CD4-positive, alpha-beta T cell treated with Interleukin-2 at 100 ng/mL for 4 hours (primary cell): ENCODE measurements at places on chromosomes 3 and 15.

GRCh38 chr3:23863060-23863459 is 53.7 kb downstream of the NKIRAS1 start:
- no peak for DNase-seq

GRCh38 chr15:44711743-44712345 is 527 bp downstream of the B2M start:
- peak; percentile 62 for DNase-seq

- no peak for DNase-seq
These were observed 93.2 kb downstream of the IQSEC1 start for GRCh38 chr3:12979947-12980487.

- DNase-seq, result peak; percentile 30
These were observed 46.2 kb downstream of the NOX5 start for GRCh38 chr15:69060744-69061143.

- no peak for DNase-seq
These were observed 141.5 kb downstream of the USP13 start for GRCh38 chr3:179794355-179794754.

DNA sequence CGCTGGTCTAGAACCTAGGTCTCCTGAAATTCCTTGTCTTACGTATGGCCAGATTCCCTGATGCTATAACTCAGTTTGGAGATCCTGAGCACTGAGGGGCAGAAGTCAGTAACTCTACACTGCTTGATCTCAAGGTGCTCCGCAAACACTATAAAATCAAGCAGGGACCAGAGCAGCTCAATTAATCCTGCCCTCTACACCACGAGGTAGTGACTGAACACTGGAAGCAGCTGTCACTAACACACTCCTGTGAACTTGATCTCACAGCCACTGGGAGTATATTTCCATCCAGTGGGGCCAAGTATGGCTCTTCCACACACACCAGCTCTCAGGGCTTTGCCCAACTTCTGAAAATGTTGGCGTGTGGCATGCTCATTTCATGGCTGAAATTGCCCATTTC is 51.0 kb downstream of the EDEM1 start:
- DNase-seq, result no peak

DNA sequence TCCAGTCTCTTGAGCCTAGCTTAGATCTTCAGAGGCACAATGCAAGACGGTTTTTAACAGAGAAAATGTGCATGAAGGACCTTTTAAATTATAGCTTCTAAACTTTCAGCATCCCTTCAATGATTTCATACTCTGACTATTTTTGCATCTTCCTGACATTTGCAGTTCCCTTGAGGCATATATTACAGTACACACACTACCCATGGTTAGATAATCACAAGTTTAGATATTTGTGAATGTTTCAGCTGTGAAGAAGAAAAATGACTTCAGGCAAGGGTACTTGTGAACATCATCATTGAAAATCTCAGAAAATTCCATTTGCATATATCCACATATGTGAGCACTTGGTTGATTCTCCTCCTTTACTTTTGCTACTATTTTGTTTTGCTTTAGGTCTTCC is 341.5 kb downstream of the ROBO2 start:
- no peak for DNase-seq

DNA sequence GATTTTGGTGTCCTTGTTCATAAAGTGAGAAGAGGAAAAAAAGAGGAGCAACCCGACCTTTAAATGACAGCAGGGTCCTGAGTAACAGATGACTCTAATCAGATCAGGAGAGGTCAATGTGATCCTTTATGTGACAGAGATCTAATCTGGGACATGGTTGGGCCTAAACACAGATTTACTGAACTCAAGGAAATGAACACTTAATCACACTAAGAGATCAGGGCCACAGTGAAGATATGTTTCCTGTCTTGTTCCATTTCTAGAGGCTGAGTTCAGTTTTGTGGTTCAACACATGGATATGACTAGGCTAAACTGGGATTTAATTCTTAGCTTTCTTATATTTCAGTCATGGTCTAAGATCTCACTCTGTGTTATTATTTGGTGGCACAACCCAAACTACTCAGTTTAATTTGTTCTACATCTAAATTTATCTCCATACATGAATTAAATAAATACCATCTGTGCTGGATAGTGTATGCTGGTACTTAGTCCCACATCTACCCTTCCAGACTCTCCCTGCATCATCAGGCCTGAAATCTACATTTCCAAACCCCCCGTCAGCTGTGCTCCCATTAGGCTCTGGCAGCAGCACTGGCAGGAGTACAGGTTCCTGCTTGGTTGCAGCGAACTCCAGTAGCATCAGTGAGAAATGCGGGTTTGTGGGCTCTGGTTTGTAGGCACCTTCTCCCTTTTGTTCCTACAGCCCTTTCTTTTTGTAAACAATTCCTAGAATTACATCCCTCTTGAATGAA is 22.6 kb downstream of the SFMBT1 start:
- no peak for DNase-seq

GRCh38 chr3:139020868-139021234 is at the start of gene PRR23B:
Gene PRR23B, minus strand, starts transcription at chr3:139020926. Its CDS starts 265 bp downstream, at chr3:139020661.
- no peak for DNase-seq

DNA sequence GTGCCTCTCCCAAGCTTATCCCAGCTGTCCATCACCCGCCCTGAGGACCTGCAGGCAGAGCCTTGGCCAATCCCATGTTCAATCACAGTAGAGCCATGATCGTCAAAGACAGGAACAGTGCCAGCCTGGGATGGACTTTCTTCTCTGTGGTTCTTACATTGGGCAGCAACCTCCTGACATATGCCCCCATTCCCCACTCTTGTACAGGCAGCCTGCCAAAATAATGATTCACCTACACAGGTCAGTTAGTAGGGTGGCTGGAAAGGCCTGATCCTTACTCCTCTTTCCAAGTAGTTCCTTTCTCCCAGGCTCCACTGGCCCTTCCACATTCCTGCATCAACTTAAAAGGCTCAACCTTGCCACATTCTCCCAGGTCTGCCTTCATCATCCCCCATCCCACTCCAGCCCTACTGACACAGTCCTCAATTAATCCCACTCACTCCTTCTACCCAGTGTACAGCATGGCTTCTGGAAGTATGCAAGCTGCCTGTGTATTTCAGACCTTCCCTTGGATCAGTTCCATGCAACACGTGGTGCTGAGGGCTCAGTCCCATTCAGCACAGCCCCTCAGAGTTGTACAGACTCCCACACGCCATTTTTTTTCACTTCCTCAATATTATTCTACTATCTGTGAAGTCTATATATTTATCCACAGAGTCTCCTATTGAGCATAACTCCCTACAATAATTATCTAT is 189.8 kb downstream of the NTRK3 start:
- no peak for DNase-seq

- DNase-seq, result no peak
These were observed 62.9 kb upstream of the PRR23C start for GRCh38 chr3:139107424-139108252.

DNA sequence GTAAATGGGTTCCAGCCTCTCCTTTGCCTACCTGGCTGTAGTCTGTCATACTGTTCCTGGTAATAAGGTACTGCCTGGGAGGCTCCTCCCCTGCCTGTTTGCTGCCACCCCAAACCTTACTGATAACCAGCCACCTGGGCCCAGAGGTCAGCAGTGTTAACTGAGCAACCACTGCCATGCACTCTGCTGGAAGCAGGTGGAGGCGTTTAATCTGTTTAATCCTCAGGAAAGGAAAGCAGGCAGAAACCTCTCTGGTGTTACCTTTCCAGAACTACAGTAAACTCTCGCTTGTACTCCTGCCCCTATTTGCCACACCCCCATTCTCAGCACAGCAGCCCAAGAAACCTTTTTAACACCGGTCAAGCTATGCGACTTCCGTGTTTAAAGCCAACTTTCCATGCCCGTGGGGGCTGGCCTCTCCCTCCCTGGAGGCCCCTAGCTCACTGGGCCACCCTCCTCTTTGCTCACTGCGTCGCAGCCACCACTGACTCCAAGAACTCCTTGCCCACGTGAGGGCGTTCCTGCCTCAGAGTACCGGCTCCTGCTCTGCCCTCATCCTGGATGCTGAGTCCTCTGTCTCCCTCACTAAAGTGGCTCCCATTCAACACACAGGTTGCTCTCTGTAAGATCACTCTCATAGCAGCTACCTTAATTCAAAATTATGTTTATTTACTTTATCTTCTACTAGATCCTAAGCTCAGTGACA is 8.3 kb downstream of the BDH1 start:
- DNase-seq, result no peak

DNA sequence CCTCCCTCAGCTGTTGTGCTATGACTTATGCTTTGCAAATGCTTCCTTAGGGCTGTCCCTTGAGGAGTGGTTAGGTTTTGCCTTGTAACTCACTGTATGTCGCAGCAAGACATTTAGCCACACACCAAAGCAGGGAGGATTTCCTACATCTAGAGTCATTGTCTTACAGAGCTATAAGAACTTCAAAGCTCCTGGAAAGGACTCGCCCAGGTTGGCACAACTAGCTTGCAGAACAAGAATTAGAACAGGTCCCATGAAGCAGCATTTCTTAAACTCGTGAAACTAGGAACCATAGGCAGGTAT is 19.4 kb upstream of the ACAP2 start:
- no peak for DNase-seq

DNA sequence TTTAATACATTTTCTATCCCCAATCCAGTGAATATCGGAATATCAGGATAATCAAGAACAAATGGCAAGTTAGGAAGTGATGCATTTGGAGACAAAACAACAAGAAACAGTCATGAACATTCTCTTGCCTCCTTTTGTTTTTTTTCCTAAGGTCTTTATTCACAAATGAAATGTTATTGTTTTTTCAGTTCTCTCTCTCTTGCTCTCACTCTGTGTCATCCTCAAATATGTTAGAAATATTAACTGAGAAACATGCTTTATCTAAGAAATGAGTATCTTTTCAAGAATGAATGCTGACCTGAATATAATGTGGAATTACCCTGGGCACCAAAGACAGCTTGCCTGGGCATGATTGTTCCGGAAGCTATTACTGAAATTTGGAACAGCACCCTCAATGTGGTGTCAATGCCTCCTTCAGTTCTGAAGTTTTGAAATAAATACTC is 51.3 kb downstream of the RBMS3 start:
- no peak for DNase-seq

DNA sequence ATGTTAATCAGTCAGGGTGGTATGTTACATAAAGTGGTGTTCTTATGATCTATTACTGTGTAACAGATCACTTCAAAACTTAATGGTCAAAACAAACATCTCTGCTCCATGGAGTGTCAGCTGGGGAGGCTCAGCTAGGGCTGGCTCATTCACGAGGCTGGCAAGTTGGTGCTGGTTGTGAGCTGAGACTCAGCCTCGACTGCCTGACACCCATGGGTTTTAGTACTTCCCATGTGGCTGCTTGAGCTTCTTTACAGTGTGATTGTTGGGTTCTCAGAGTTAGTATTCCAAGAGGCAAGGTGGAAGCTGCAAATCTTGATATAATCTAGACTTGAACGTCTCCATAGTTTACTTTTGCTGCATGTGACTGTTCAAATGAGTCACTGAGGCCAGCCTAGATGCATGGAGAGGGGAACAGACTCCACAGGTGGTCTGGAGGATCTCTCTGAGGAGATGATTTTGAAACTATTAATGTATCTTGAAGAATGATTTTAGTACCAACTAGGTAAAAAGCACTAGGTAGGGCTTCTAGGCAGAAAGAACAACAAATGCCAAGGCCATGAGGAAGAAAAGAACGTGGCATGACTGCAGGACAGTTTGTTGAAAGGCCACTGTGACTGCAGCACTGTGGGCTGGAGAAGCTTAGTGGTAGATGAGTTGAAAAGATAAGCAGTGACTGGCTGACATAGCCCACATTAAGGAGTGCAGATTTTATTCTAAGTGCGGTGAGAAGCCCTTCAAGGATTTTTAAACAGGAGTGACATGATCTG is 281.1 kb upstream of the PROK2 start:
- DNase-seq, result no peak

GRCh38 chr3:63976872-63977200 is 46.5 kb downstream of the PSMD6 start:
- no peak for DNase-seq

DNA sequence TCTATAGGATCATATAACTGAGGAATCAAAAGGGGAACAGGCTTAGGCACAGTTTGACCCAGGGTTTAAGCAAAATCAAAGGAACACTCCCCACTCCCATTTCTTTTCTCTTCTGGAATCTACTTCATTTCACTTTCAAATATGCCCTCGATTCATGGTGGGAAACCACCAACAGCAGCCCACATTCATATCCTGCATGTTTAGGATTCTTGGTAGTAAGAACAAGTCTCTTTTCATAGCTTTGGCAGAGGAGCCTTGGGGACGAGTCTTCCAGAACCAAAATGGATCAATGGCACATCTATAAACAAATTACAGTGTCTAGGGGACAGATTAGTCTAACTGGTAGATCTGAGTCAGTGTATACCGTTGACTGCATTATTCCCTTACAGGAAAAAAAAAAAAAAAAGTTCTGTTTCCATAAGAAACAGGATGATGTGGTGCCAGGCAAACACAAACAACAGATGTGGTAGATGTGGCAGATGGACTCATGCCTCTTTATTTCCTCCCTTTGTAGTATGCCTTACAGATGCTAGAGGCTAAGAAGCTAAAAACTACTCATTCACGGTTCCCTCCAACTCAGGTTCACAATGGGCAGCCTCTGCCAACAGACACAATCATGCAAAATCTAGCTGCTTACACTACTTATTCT is 578.3 kb upstream of the ADAMTS9 start:
- DNase-seq, result no peak

GRCh38 chr3:6099458-6100075 is 761.3 kb upstream of the GRM7 start:
- no peak for DNase-seq

- no peak for DNase-seq
These were observed 17.9 kb upstream of the NMNAT3 start for GRCh38 chr3:139695426-139696313.

- DNase-seq, result no peak
These were observed 21.1 kb upstream of the BCL2L10 start for GRCh38 chr15:52133510-52134220.

GRCh38 chr3:107368654-107369398 is 8.4 kb upstream of the CCDC54 start:
- no peak for DNase-seq

DNA sequence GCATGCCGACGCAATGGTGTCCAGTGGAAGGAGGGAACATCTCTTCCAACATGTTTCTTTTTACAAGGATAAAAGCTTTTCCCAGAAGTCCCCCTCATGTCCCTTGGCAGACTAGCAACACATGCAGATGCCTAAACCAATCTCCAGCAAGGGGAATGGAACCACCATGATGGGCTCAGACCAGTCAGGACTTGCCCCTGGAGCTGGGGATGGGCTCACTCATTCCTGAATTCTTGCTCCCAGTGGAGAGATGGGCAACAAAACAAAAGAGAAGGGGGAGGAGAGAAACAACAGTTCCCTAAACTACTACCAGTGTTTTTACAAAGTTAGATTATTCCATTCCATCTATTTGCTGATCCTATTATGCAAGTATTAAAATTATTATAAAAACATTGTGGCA is 76.8 kb upstream of the OXTR start:
- no peak for DNase-seq

- DNase-seq, result no peak
These were observed 22.9 kb downstream of the MITF start for GRCh38 chr3:69761896-69762767.
